Activated CD4-positive, alpha-beta T cell treated with anti-CD3 and anti-CD28 coated beads, Interleukin-2, amount 50 U/mL, for 4 hours (primary cell): ENCODE measurements at places on chromosomes 2 and 18.

DNA sequence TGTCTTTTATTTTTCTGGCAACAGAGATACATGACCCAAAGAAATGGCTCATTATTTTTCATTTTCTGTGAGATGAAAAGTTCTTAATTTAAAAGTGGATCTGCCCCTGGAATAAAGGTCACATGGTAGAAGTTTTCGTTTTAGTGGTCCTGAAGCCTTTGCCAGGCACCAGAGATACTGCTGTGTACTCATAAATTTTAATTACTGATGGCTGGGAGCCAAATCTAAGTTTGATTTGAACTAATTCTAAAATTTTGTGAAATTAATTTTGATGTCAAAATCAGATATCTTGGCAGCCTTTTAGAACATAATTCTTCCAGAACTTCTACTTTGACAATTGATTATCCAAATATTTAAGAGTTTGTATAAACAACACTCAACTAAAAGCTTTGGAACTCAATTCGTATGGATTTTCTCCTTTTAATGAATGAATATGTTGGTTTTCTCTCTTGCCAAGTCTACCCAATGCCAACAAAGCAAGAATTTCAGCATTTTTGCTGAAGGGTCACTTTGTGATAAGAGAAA lies 128.5 kb upstream of the SP5 start:
- DNase-seq, result no peak

GRCh38 chr2:228378233-228378632 lies 196.7 kb upstream of the SPHKAP start:
- no peak for DNase-seq

GRCh38 chr2:37916512-37917082 lies 8.5 kb upstream of the RMDN2 start:
- no peak for DNase-seq

DNA sequence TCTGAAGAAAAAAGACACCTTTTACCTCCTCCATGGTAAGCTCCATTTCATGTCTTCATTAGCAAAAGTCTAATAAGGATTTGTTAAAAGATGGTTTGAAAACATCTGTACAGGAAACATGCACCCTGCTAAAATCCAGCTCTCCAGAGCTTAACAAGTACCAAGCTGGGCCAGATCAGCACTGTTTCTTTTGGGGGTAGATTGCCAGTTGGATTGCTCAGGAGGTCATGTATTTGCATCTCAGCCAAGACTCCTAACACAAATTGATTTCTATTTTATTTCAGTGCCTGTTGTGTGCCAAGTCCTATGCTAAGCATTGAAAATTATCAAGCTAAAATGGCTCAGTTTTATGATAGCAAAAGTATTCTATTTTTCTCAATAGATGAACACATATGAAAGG lies 3.4 kb upstream of the TMEM182 start:
- DNase-seq, result no peak

- DNase-seq, result no peak
Observed at GRCh38 chr2:207640661-207641060, 15.5 kb upstream of the METTL21A start.

DNA sequence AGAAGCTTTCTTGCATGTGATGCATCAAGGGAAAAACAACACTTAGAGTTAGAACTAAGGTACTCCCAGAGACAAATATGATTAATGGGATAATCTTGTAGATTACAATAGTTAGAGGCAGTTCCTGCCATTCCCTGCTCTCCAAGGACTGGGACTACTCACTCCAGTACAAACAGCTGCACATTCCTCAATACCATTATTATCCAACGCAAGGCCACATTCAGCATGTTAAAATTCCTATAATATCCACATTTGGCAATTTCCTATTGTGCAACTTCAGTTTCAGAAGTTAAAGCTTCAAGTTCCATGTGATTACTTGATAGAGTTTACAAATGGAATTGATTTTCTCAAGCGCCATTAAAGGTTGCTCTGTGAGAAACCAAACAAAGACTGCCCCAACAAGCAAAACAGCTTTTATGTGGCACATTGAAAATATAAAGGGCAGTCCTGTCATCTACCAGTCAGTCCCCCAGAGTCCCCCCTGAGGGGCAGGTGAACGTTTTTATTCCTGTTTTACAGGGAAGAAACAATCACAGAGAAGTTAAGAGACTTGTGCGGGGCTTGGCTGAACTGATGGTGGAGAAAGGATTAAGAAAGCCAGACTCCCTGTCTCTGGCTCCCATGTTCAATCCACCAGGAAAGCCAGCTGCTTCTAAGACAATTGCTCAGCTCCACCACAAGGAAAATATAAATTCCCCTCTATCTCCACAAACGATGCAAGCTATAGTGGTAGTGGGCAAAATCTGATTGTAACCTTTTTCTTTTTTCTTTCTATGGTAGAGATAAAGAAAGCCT lies 72.6 kb downstream of the TXNL1 start:
- no peak for DNase-seq

DNA sequence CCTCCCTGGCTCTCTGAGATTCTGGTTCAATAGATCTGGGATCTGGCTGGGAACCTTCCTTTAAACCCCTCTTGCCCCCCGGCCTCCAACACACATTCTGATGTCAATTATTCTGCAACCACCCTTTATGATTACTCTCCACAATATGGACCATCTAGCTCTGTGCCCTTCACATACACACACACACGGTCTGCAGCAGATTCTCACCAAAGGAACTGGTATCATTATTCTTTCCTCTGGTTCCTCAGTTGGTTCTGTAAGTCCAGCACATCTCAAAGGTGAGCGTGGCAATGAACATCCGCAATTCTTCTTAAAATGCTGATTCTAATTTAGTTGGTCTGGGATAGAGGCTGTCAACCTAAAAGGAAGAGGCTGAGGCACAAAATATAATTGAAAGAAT lies 2.8 kb upstream of the TMEM163 start:
- DNase-seq, result no peak

DNA sequence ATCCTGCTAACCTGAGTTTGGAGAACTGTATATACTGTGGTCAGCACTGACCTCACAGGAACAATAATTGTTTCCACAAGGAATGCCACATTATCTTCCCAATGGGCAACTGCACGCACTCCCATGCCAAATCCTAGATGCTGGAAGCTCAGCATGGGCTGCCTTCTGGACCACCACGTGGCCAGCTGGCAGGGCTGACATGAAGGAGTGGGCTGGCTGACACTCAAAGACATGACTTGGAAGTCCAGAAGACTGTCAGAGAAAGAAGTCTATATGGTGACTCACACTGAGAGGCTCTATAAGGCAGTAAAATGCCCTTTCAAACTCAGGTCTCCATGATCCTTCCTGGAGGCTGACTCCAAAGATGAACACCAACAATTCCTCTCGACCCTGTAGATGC lies 98.4 kb upstream of the RNF152 start:
- no peak for DNase-seq

DNA sequence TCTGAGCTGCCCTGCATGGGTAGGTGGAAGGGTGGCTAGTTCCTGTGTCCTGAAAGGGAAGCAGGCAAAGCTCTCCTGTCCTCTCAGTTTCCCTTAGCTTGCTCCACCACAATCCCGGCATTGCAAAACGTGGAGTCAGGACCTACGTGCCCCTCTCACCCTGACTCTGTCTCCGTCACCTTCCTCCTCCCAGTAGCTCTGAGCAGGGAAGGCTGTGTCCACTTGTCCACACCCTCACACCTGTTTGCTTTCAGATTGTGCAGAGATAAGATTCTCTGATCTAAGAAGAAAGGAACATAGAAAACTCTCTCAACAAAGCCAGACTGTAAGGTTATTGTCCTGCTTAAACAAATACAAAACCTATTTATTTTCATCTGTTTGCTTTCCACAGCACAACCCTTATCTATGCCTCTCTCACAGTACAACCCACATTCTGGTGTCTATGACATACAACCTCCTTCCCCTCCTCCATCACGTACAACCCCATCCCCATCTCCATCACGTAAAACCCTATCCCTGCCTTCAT lies 79.0 kb downstream of the ALPK2 start:
- no peak for DNase-seq

- DNase-seq, result no peak
Observed at GRCh38 chr18:59593291-59593717, 103.9 kb downstream of the CCBE1 start.

DNA sequence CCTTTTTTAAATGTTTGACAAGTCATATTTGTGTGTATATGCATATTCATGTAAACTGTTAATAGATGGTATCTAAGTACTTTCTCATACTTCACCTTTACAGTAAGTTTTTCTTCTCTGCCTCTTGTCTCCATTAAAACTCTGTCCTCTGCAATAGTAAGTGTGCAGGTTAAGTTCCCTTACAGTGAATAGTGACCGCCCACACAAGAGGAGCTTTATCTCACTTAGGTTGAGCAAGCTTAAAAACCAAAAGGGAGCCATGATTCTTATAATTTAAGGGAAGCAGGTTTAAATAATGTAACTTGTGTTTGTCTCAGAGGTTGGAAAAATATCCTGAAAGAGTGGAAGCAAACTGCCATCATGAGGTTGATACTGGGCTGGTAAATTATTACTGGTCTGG lies 61.3 kb downstream of the MRPS9 start:
- DNase-seq, result no peak

- DNase-seq, result no peak
Observed at GRCh38 chr2:200689115-200689514, 103.3 kb downstream of the AOX1 start.

GRCh38 chr18:38752430-38752829 lies 1186.8 kb upstream of the CELF4 start:
- DNase-seq, result no peak

DNA sequence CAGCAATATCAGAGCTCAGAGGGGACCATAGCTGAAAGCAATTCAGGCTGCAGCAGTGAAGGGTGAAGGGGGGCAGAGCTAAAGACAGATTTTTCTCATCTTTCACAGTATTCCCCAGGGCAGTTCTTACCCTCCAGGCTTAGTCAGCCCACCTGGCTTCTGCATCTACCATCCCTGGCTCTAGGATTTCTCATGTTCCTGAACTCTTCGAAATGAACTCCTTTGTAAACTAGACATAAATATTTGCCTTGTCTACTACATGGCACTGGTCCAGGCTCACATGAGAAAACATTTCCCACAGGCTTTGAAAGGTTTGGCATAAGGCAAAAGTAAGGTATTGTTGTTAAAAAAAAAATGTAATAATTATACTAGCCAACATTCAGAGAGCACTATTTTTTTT lies 23.6 kb upstream of the NEB start:
- no peak for DNase-seq

DNA sequence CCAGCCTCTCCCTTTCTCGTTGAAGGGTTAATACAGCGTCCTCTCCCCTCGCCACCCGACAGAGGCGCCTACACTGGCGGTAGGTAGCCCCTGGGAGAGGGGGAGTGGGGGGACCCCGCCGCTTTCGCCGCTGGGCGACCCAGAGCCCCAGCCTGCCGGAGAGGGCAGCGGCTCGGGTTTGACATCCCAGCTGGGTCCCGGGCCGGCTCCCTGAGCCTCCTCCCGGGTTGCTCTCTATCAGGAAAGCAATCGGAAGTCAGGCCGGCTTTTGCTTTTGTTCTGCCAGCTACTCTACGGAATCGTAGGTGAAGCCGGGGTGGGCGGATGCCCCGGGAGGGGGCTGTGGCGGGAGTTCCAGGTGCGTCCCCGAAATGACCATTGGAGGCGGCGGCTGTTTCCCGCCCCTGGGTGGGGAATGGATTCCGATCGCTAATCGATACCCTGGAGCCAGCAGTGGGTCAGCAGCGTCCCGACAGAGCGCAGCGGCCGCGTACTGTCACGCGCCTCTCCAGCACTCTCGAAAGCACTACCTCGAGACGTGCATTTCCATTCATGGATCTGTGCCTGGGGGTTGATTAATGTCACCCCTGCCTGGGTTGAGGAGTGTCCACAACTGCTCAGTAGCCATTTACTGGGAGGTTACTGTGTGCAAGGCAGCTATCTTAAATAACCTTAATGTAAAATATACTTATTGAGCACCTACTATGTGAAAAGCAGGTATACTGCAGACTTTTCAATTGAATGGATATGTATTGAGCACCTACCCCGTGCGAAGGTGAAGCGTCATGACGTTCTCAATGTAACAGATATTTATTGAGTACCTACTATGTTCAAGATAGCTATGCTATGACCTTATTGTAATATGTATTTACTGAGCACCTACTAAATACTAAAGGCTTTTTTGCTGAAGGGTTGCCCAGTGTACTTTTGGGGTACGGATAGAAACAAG lies 1.1 kb downstream of the MAPK4 start:
- DNase-seq, result no peak

DNA sequence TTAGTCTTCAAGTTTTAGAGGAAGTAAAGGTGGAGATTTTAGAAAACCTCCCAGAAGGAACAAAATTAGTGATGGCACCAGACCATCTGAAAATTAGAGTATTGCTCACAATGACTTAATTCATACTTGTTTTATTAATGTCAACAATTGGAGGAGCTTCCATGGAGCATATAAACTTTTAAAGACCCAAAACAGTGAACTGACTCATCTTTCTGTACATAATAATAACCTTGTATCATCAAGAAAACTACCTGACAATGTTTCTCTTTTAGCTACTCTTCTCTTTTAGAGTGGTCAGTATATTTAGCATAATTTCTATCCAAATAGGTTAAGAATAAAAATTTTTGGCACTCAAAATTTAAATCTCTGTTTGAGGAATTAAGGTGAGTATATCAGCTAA lies 7.2 kb upstream of the ITGAV start:
- no peak for DNase-seq

DNA sequence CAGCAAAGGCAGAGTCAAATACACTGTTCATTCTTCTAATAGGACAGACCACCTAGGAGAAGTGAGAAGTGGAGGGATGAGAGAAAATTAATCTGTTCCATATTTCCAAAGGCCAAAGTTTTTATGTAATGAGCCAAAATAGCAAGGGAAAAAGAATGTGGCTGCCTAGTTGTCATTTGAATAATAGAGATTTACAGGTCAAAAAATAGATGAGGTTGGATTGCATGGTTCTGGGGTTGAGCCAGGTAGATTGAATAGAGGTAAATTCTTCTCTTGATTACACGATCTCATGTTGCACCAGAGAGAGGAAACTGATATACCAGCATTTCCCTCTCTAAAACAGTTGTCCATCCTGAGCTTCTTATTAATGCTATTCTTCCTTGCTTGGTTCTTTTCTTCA lies 325.8 kb downstream of the CCDC178 start:
- DNase-seq, result no peak

DNA sequence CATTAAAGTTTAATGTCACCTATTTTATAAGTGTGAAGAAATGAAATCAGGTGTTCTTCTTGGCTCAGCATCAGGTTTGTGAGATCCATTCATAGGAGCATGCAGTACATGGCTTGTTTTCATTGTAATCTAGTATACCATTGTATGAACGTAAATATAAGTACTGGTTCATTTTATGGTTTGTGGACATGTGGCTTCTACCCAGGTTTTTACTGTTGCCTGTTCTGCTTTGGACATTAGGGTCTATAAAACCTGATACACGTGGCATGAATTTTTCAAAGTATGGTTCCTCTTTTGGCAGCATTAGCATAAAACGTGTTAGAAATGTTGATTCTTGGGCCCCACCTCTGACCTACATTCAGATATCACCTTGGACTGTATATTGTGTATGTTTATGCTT lies 175.5 kb downstream of the PRPF40A start:
- DNase-seq, result no peak

DNA sequence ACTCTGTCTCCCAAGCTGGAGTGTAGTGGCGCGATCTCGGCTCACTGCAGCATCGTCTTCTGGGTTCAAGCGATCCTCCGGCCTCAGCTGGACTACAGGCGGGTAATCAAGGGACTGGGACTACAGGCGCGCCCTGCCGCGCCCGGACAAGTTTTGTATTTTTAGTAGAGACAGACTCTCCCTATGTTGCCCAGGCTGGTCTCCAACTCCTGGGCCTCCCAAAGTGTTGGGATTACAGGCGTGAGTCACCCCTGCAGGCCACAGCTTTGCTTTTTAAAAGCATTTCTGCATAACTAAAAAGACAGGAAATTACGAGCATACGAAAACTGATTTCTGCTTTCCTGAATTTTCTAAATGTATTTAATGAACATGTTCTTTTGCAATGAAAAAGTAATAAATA lies 916 bp upstream of the OSBPL1A start:
- no peak for DNase-seq
